ENCODE measurements at places on chromosomes 5 and 9.
A peak's percentile ranks its signal among the peaks of the same experiment; 100 is the strongest.

- DNase-seq = peak; percentile 6
- no peak overlapping the region for H3K4me3 ChIP-seq
- no peaks in the 10 kb centered on the region for H3K4me1 ChIP-seq
- no peaks in the 10 kb centered on the region for H3K36me3 ChIP-seq
Observed at GRCh38 chr5:99104538-99105132, 175.8 kb upstream of the CHD1 start.

DNA sequence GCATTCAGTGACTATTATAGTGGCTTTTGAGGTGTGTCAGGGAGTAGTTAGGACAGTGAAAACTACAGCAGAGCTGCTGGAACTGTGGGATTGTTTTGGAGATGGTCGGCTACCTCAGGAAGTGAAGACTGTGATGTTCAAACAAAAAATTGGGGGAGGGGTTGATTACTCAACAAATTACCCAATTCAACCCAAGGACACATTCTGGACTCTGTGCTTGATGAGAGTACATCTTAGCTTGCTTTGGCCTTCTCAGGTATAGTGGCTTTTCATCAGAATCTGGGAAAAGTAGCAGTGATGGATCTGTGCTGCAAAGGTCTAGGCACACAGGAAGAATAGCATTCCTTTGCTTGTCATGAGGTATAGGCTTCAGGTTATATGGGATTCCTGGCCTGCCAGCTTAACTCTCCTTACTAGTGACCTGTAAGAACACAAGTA is 47.0 kb downstream of the SLC44A1 start:
- no peaks in the 10 kb centered on the region for H3K27me3 ChIP-seq
- H3K4me3 ChIP-seq = no peak overlapping the region
- no peaks in the 10 kb centered on the region for H3K4me1 ChIP-seq
- no peak overlapping the region for H3K27ac ChIP-seq

- H3K4me3 ChIP-seq = no peak overlapping the region
- no peaks in the 10 kb centered on the region for H3K27me3 ChIP-seq
- peaks cover 21% of the 10 kb centered on the region for H3K36me3 ChIP-seq
- H3K27ac ChIP-seq = no peak overlapping the region
Observed at GRCh38 chr9:133059623-133060022, 2.2 kb upstream of the CEL start.

DNA sequence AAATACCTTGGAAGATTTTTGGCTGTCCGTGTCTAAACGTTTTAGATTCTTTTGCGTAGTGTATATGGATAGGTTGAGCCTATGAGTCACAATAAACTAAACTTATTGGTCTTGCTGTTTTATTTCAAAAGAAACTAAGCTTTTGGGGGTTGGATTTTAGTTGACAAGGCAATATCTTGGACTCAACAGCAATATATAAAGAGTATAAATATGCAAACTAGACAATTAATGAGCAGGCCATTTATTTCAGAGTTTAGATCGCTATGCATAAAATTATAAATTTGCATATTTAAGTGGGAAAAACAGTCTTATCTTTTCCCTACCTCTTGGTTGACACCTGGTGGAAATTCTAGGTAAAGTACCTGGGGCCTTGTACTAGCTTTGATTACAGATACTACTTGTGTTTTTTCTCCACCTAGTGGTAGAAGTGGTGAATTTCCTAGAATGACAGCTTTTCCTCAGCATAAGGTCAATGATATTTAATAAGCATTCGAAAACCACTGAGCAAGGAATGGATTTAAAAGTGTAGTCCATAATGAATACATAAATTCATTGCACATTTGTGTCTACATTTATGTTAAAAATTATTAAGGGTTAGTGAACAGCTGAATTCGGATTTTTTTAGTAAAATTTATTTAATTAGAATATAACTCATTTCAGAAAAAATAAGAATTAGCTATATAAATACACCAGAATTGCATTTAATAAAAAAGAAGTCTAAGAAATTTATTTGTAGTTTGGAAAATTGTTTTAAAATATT is 1.7 kb upstream of the ARRDC3 start:
- H3K27ac ChIP-seq = no peak overlapping the region
- no peak overlapping the region for H3K4me3 ChIP-seq
- no peaks in the 10 kb centered on the region for H3K27me3 ChIP-seq

GRCh38 chr5:174559141-174559540 is 165.2 kb upstream of the MSX2 start:
- no peak overlapping the region for H3K4me3 ChIP-seq
- H3K27ac ChIP-seq = no peak overlapping the region
- DNase-seq = no peak
- no peaks in the 10 kb centered on the region for H3K4me1 ChIP-seq
- no peaks in the 10 kb centered on the region for H3K27me3 ChIP-seq

GRCh38 chr9:114094971-114095370 is 4.1 kb downstream of the KIF12 start:
- H3K4me1 ChIP-seq = peaks cover 5% of the 10 kb centered on the region
- DNase-seq = no peak
- peaks cover 5% of the 10 kb centered on the region for H3K27me3 ChIP-seq
- no peak overlapping the region for H3K4me3 ChIP-seq

DNA sequence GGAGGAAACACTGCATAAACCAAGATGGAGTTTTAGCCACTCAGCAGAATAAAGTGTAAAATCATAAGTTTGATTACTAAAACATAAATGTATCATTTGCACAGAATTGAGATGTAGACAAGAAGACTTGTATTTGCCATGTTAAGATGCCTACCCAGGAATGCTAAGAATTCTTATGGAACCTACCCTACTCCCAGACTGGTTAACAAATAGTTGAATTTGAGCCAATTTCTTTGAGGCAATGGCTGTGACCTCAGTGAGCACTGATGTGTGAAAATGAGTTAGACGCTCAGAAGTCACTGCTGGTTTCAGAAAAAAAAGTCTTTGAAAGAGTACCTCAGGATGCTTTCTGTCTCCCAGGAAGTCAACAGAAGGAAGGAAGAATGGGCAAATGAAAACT is 95.6 kb downstream of the ESM1 start:
- no peak overlapping the region for H3K4me3 ChIP-seq
- no peak overlapping the region for H3K27ac ChIP-seq
- H3K36me3 ChIP-seq = no peaks in the 10 kb centered on the region
- H3K27me3 ChIP-seq = peaks cover 11% of the 10 kb centered on the region
- H3K4me1 ChIP-seq = no peaks in the 10 kb centered on the region
- no peak for DNase-seq

- no peaks in the 10 kb centered on the region for H3K27me3 ChIP-seq
- no peak overlapping the region for H3K4me3 ChIP-seq
- no peaks in the 10 kb centered on the region for H3K36me3 ChIP-seq
- peaks cover 5% of the 10 kb centered on the region for H3K4me1 ChIP-seq
- no peak overlapping the region for H3K27ac ChIP-seq
Observed at GRCh38 chr5:174448662-174449061, 275.7 kb upstream of the MSX2 start.

DNA sequence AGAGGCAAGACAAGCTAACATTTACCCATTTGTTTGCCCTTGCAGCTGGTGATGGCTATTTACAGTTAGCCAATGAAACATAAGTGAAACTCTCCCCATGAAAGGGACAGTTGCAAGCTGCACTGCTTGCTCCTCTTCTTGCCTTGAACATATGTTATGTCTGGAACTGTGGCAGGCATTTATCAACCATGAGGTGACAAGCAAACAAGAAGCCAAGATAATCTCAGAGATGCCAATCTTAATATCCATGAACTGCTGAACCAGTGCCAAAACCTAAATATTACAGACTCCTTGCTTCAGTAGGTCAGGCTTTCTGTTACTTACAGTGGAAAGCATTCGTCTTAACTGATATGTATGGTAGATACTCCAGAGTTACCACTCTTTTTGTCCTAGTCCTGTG is 133.4 kb downstream of the ACTBL2 start:
- DNase-seq = no peak
- no peaks in the 10 kb centered on the region for H3K27me3 ChIP-seq
- H3K4me3 ChIP-seq = no peak overlapping the region
- H3K4me1 ChIP-seq = no peaks in the 10 kb centered on the region
- H3K27ac ChIP-seq = no peak overlapping the region
- H3K36me3 ChIP-seq = no peaks in the 10 kb centered on the region

- peaks cover 3% of the 10 kb centered on the region for H3K27me3 ChIP-seq
- no peak for DNase-seq
- H3K4me1 ChIP-seq = peaks cover 7% of the 10 kb centered on the region
Observed at GRCh38 chr9:33524306-33524947, 376 bp downstream of the ANKRD18B start.

GRCh38 chr5:59218424-59219045 is 635.7 kb downstream of the RAB3C start:
- H3K4me1 ChIP-seq = no peaks in the 10 kb centered on the region
- no peak overlapping the region for H3K27ac ChIP-seq
- no peaks in the 10 kb centered on the region for H3K27me3 ChIP-seq
- no peak overlapping the region for H3K4me3 ChIP-seq
